ENCODE measurements at places on chromosomes 11 and 22. TPM values are rescaled to one million over a fixed set of nuclear protein-coding genes. Genes with fewer than 3 reads are reported as not detected.

Gene DRAP1
- total RNA-seq = 423 TPM

DNA sequence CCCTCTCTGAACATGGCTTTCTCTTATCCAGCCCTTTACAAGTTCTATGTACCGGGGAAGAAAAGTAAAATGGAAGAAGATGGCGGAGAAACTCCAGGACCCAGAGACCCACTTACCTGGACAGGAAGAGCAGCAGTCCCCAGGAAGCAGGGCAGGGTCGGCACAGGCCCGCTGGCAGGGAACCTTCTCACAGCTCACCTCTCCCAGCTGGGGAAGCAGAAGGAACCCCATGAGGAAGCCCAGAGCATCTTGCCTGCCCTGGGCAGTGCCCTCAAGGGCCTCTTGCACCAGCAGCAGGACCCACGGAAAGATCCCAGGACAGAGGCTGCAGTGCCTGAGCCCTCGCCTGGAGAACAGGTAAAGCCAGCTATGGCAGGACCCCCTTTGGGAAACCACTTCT lies 23.4 kb downstream of the PGA5 start:
- H3K36me3 ChIP-seq = no peaks in the 10 kb centered on the region
- H3K27me3 ChIP-seq = no peaks in the 10 kb centered on the region
- no peak for DNase-seq
- no peak overlapping the region for H3K27ac ChIP-seq
- H3K4me1 ChIP-seq = peaks cover 6% of the 10 kb centered on the region
- H3K4me3 ChIP-seq = no peak overlapping the region

Gene GANAB
- total RNA-seq = 365 TPM

DNA sequence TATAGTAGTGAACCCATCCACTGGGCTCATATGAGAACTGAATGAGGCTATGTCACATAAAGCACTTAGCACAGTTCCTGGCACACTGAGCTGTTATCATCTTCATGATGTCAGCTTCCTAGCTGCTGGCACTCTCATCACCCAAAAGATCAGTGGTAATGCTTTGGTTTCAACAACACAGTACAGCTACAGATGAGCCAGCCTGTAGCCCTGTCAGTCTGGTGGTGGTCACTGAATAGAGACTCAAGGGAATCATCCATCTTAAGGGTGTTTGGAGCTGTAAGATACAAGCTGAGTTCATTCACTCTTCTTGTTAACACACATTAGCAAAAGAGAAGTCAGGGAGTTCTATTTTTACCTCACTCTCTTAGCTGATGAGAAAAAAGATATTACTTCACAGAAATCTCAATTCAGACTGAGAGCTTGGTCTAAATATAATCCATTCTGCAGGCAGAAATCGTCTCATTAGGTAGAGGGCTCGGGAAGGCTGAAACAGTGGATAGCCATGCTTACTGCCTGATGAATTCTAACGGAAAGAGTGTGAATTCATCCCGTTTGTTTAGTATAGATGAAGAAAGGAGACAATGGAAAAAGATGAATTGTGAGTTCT lies 6.3 kb upstream of the SLC1A2 start:
- H3K27me3 ChIP-seq = peaks cover 1% of the 10 kb centered on the region
- H3K27ac ChIP-seq = peak overlapping the region; percentile 73
- peaks cover 63% of the 10 kb centered on the region for H3K4me1 ChIP-seq

DNA sequence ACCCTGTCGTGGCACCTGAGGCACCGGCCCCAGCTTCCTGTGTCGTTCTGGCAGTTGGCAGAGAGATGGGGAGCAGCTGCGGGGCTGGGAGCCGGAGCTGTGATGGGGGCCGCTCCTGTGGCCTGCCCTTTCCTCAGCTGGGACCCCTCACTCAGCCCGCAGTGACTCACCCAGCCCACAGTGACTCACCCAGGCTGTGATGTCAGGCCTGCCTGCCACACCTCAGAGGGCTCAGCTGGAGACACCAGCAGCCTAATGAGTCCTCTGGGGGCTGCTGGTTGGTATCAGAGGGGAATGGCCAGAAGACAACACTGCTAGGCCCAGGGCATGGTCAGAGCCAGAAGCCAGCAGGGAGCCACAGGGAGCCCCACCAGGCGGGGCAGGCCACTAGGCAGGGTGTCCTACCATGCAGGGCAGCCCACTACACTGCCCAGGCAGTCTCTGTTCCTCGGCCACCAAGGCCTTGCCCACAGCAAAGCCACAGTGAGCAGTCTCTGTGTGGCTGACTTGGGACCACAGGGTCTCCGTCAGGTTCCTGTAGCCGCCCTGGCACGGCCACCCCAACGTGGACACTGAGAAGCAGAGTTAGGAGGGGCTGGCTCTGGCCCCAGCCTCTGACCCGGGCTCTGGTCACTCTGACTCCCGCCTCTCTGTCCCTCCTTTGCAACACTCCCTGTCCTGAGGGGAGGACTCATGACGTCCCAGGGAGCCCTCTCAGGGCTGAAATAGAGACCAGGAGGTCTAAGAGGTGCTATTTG lies 4.2 kb upstream of the FXYD2 start:
- H3K4me1 ChIP-seq = no peaks in the 10 kb centered on the region
- H3K27me3 ChIP-seq = peaks cover 38% of the 10 kb centered on the region
- no peaks in the 10 kb centered on the region for H3K36me3 ChIP-seq

Gene UCP3
- total RNA-seq = 0.42 TPM

- peaks cover 11% of the 10 kb centered on the region for H3K4me1 ChIP-seq
- no peak overlapping the region for H3K4me3 ChIP-seq
- no peaks in the 10 kb centered on the region for H3K36me3 ChIP-seq
- no peak for DNase-seq
Observed at GRCh38 chr11:87002918-87003317, 34.8 kb upstream of the TMEM135 start.

GRCh38 chr11:74030723-74031676 lies 22.1 kb upstream of the UCP3 start:
- no peak overlapping the region for H3K27ac ChIP-seq
- peaks cover 10% of the 10 kb centered on the region for H3K36me3 ChIP-seq
- peaks cover 30% of the 10 kb centered on the region for H3K4me1 ChIP-seq
- no peak overlapping the region for H3K4me3 ChIP-seq

GRCh38 chr22:21981874-21982273 lies 713 bp downstream of the TOP3B start:
- H3K4me3 ChIP-seq = peak overlapping the region; percentile 92
- peak overlapping the region; percentile 68 for H3K27ac ChIP-seq
- H3K27me3 ChIP-seq = no peaks in the 10 kb centered on the region
- peaks cover 21% of the 10 kb centered on the region for H3K4me1 ChIP-seq
- H3K36me3 ChIP-seq = no peaks in the 10 kb centered on the region
- no peak for DNase-seq
